Epithelial cell of umbilical artery (primary cell): ENCODE measurements at places on chromosomes 5 and 9. TPM values are rescaled to one million over a fixed set of nuclear protein-coding genes. Genes with fewer than 3 reads are reported as not detected.

Gene GIN1
- 3.2 and 6.5 TPM in 2 replicates for total RNA-seq

Gene HTR4
- total RNA-seq, result not detected in 2 replicates

Gene FOXE1
- total RNA-seq, result not detected in 2 replicates

Gene LRRC14B
- not detected in 2 replicates for total RNA-seq

Gene C9orf153
- total RNA-seq, result under 0.01 TPM in 1 of 2 replicates, not detected in the other

Gene LRRC19
- not detected in 2 replicates for total RNA-seq

Gene SHLD3
- total RNA-seq, result 5.5 and 8.1 TPM in 2 replicates

Gene SPATA31E1
- total RNA-seq, result not detected in 2 replicates

Gene PHF24
- not detected in 2 replicates for total RNA-seq

Gene QSOX2
- total RNA-seq, result 11.7 and 16.9 TPM in 2 replicates
